ENCODE measurements at places on chromosomes 4 and X.

GRCh38 chr4:178958725-178959440 lies 1516.6 kb upstream of the AGA start:
- no peak for DNase-seq

GRCh38 chr4:20159516-20159915 lies 92.2 kb upstream of the SLIT2 start:
- DNase-seq = no peak

GRCh38 chr4:25826074-25826752 lies 36.6 kb downstream of the SEL1L3 start:
- DNase-seq = no peak

GRCh38 chr4:135186002-135186401 lies 984.4 kb upstream of the PABPC4L start:
- no peak for DNase-seq

- no peak for DNase-seq
Measured at GRCh38 chr4:114417214-114417613, 181.4 kb upstream of the UGT8 start.

DNA sequence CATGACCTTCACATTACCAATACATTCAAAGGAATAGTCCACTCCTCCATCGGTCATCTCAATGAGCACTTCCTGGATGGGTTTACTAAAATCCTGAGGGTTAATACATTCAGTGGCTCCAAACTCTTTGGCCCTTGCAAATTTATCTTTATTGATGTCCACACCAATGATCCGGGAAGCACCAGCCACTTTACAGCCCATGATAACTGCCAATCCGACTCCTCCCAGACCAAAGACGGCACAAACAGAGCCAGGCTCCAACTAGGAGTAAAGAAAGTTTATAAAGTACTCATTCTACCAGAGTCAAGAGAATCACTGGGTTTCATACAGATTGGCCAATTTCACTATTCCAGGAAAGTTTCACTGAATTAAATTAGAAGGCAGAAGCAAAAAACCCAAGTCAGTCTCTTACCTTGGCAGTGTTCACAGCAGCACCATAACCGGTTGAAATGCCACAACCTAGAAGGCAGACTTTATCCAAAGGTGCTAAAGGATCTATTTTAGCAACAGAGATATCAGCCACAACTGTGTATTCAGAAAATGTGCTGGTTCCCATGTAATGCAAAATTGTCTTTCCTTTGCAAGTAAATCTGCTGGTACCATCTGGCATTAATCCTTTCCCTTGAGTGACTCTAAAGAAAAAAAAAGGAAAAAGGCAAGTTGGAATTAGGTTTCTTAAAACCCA lies 12.2 kb downstream of the ADH5 start:
- no peak for DNase-seq

DNA sequence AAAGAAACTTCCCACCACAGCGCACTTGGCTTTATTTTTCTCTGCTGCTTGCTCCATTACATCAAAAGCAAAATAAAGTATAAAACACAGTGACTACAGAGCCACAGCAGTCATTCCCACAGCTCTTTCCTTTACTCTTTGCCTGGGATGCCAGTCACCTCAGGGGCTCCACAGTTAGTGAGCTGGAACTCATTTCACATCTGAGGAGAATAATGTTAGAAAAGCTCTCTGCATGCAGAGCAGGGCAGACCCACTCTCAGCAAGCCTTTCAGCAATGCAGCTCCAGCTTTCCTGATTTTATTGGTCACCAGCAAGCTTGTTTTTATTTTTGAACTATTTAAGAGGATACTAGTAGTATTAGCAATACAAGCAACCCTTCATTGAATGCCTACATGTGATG lies 13.8 kb downstream of the GRXCR1 start:
- no peak for DNase-seq

GRCh38 chr4:165684177-165684805 lies 188.7 kb upstream of the TLL1 start:
- no peak for DNase-seq

GRCh38 chr4:3668825-3669552 lies 97.2 kb upstream of the ADRA2C start:
- DNase-seq = no peak

DNA sequence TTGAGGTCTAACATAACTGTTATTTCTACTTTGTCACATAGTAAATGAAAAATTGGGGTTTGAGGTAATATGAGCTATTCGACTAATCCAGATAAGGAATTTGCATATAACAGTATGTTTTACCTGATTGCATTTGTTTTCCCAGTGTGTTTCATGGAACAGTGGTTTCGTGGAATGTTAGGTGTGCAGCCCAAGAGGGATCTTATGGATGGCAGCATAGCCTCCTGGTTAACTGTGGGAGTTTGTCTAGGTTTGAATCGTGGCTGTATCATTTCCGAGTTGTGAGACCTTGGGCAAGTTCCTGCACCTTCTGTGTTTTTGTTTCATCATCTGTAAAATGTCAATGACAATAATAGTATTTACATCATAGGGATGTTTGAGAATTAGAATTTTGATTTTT lies 7.9 kb downstream of the BMPR1B start:
- DNase-seq = no peak
